ENCODE measurements at places on chromosomes 3 and 15.

DNA sequence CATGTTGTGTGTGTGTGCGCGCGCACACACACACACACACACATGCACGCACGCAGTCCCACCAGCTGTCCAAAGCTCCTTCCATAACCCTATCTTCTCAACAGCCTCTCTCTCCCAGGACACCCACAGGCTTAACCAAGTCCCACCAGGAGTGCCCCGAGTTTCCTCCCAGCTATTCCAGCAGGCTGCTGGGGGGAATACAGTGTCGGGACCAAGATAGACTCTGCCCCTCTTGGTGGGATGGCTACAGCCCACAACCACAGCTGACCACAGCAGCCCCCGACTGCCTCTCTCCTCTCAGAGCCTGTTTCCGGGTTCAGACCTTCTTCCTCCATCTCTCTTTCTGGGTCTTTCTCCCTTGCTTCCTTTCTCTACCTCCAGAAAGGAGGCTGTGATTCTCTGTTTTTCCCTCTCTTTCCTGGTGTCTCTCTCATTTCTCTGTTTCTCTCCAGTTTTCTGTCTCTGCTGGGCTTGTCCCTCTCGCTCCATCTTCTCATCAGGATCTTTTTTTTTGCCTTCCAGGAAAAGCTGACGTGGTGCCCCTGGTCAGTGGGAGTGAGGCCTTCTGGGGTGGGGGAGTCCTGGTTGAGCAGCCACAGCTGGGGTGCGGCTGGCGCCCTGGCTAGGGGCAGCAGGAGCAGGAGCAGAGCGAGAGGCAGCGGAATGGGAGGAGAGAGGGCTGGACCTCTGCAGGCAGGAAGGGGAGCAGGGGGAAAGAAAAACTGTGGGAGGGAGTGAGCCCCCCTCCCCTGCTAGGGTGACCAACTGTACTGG lies 3.3 kb upstream of the ISLR start:
- no peak for DNase-seq

- no peak for DNase-seq
These were observed 14.3 kb upstream of the ZBTB47 start for GRCh38 chr3:42639192-42639591.

- DNase-seq, result no peak
These were observed 46.3 kb upstream of the INSYN1 start for GRCh38 chr15:73799466-73799865.

GRCh38 chr3:140395134-140396075 lies 282.5 kb upstream of the TRIM42 start:
- no peak for DNase-seq

DNA sequence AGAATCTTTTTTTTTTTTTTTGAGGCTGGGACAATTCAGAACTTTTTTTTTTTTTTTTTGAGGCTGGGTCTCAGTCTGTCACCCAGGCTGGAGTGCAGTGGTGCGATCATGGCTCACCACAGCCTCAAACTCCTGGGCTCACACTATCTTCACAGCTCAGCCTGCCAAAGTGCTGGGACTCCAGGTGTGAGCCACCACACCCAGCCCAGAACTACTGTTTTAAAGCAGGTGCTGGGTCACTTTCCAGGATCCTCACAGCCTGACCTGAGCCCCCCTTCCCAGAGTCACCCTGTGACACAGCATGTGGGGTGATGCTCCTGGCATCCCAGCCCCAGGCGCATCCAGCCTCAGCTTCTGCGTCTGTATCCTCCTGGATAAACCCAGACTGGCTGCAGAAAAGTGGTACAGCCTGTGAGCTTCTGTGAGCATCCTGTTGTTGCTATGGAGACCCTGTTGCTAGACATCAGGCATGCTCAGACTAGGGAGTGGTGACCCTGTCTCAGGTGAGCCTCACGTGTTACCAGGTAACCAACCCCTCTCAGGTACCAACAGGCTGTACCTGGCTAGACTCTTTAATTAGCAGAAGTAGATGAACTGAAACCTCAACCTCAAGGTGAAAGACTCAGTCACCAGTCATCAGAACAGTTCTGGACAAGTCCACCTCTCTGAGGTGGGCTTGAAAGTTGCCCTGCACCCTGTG lies 15.0 kb downstream of the KLF13 start:
- DNase-seq, result no peak

DNA sequence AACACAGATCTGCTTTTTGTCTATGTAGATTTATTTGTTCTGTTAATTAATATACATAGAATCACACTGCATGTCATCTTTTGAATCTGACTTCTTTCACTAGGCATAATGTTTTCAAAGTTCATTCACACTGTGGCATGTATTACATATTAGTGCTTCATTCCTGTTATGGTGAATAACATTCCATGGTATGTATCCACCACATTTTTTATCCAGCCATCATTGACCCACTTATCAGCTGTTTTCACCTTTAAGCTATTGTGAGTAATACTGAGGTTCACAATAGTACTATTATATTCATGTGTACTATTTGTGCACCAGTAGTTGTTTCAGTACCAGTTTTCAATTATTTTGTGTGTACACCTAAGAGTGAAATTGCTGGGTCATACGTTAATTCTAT lies 230.6 kb upstream of the CNTN3 start:
- no peak for DNase-seq

- no peak for DNase-seq
These were observed 234.3 kb downstream of the GAP43 start for GRCh38 chr3:115857518-115858136.

DNA sequence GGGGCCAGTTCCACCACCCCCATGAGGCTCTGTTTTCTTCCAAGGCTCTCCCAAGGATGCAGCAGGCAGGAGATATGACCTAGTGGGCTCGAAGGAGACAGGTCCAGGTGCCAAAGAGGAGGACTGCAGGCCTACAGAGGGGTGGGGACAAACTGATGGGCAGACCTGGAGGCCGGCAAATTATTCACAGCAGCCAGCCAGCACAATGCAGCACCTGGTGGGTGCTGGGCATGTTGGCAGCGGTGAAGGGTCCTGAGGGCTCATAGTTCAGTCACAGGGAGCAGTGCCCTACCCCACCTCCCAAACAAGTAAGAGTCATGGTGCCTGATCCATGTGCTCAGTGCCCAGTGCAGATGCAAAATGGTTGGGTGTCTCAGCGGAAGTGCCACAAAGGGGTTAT lies 171.7 kb downstream of the ABHD5 start:
- DNase-seq, result no peak

DNA sequence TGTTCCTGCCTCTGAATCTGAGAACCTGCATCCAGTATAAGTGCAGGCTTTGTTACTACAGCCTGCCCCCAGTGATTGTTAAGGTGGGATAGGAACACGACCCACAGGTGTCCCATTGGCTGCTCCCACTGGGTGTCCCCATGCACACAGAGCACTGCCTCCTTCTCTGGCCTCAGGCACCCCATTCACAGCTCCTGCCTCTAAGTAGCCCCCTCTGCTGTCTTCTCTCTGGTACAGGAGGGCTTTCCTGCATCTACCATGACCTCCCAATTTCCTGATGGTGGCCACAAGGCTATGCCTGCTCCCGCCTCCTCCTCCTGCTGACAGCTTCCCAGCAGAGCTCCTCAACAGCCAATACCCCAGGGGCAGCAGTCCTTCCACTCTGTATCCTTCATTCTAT lies 238.6 kb upstream of the TMC3 start:
- no peak for DNase-seq

- DNase-seq, result no peak
These were observed 222.2 kb downstream of the WNT5A start for GRCh38 chr3:55264919-55265318.

DNA sequence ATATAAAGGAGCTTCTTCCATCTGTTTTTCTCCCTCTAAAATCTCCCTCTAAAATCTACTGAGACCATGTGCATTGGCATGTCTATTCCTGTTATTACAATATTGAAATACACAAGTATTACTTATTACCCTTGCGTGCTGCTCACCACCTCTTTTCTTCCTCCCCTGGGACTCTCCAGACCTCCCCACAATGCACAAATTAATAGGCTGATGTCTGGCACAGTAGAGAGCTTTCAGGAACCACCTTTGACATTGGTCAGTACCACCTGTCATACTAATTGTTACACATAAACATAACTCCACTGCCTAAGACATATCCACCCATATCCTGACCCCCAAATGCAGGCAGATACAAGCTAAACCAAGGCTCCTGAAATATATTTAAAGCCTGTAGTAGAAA lies 722.6 kb downstream of the FHIT start:
- no peak for DNase-seq
